Tongue (tissue), 3 donors: ENCODE measurements at places on chromosomes 3 and 15. TPM values are rescaled to one million over a fixed set of nuclear protein-coding genes. Genes with fewer than 3 reads are reported as not detected.

- peak; percentile 74 for DNase-seq
Observed at GRCh38 chr15:66293419-66294156, at the start of gene DIS3L. DIS3L (plus strand) TSS chr15:66293568; CDS start chr15:66293597, 29 bp downstream.

- DNase-seq, result peak; percentile 7
Observed at GRCh38 chr3:115626006-115626409, 2.7 kb downstream of the GAP43 start.

DNA sequence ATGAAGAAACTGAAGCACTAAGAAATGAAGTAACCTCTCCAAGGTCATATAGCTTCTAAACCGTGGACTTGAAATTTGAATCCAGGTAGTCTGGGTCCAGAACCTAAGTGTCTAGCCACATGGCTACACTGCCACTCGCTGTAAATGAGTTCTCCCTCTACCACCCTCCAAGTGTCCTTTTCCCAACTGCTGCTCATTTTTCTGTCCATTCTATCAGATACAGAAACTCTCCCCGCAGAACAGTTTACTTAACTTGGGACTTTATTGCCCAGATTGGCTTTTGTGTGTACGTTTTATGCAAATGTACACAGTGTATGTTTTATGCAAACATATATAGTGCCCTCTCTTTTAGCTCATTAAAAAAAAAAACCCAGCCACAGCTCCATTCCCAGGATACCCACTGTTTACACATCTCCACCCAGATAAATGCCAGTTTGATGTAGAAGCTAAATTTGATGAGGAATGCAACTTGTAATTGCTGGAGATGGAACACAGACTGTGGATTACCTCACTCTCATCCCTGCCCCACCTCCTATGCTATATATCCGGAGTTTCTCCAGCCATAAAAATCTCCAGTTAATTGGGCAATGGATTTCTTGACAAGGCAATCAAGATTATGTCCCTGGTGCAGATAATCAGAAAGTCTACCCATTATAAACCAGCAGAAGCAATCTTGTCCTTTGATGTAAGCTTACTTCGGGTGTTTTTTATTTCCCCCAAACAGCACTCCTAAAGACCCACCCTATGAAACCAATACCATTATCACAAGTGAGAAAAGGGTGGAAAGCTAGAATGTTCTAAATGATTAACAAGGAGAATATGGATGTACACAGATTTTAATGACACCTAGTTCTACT is 42.0 kb downstream of the THBS1 start:
- DNase-seq, result no peak

DNA sequence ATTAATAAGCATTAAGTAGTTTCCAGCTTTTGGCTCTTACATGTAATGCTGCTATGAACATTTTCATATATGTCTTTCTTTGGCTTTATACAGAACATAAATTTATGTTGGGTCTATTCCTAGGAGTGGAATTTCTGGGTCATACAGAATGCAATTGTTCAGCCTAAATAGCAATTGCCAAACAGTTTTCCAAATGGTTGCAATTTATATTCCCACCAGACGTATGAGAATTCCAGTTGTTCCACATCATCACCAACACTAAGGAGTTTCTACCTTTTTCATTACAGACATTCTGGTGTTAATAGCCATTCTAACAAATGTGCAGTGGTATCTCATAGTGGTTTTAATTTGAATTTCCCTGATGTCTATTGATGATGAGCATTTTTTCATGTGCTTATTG is 160.1 kb upstream of the TMC3 start:
- no peak for DNase-seq

- DNase-seq, result no peak
Observed at GRCh38 chr3:52805270-52806039, 10.9 kb downstream of the ITIH3 start.

Gene LTK
- 1.6 TPM for total RNA-seq

Gene SLC9C1
- total RNA-seq, result 3.2 TPM
